Myocyte (in vitro differentiated cells): ENCODE measurements at places on chromosomes 5 and 9. TPM values are rescaled to one million over a fixed set of nuclear protein-coding genes. Genes with fewer than 3 reads are reported as not detected.

KCNIP1 gene
- 0.10 TPM in 1 of 2 replicates, not detected in the other for total RNA-seq

CORO2A gene
- 0.16 and 0.78 TPM in 2 replicates for total RNA-seq

PCDHGA5 gene
- 1.7 and 2.2 TPM in 2 replicates for total RNA-seq

XPA gene
- 6.6 and 12.2 TPM in 2 replicates for total RNA-seq

RNF180 gene
- 3.6 and 5.8 TPM in 2 replicates for total RNA-seq

GRCh38 chr5:60505373-60506171, 194.4 kb downstream of the DEPDC1B start:
- DNase-seq, result no peak

DNA sequence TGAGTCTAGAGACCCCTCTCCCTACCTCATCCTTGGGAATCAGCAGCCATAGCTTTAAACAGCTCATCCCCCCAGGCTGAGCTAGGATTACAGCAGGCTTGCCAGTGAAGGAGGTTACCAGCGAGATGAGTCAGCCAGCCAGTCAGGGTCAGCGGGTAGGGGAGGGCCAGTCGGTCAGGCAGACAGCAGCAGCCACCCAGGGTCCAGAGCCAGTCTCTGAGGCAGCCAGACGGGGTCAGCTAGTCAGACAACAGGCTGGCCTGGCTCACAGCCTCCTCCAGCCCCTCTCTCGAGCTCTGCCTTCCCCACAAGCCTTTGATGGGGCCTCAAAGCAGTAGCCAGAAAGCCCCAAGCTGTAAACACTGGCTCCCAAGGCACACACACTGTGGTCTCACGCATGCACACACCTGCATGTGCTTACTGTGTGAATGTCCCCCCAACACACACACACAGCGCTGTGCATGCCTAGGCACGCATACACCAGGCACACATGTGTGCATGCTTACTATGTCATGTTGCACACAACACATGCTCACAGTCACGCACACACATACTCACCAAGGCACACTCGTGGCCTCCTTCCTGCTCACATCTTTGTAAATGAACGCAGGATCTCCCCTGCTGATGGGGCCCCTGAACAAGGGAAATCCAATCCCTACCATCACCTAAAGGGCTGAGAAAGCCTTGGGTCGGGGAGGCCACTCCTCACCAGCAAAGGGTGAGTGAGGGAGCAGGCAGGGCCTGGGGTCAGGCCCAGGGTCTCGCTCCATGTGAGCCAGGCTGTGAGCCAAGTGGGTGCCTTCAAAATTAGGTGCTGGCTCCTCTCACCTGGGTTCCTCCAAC, 28.2 kb upstream of the CPLX2 start:
- peak; percentile 78 for DNase-seq

- DNase-seq, result no peak
These were observed 43.1 kb downstream of the BASP1 start for GRCh38 chr5:17260549-17260948.

- no peak for DNase-seq
These were observed 141.7 kb downstream of the SPOCK1 start for GRCh38 chr5:137357436-137357835.

DNA sequence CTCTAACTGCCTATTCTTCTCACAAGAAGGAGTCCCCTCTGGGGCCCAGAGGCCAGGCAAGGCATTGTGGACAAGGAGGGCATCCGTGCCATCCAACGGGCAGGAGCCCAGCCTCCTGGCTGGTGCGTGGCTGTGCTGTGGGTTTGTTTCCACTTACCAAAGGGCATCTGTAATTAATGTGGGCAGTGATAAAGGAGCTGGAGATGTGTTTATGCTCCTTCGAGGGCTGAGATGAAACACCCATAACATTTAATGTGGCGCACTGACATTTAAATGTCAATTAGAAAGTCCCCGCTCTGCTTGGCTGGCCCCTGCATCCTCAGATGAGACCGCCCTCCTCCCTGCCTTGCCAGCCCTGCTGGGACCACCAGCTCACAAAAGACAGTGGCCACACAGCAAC, 57.1 kb downstream of the KCNIP1 start:
- DNase-seq, result no peak

GRCh38 chr9:97487861-97488260, 13.6 kb upstream of the TMOD1 start:
- no peak for DNase-seq

- no peak for DNase-seq
These were observed 86.4 kb downstream of the MSX2 start for GRCh38 chr5:174810796-174811195.

GRCh38 chr9:87644659-87645058, 81.3 kb upstream of the CTSL start:
- DNase-seq, result no peak

DNA sequence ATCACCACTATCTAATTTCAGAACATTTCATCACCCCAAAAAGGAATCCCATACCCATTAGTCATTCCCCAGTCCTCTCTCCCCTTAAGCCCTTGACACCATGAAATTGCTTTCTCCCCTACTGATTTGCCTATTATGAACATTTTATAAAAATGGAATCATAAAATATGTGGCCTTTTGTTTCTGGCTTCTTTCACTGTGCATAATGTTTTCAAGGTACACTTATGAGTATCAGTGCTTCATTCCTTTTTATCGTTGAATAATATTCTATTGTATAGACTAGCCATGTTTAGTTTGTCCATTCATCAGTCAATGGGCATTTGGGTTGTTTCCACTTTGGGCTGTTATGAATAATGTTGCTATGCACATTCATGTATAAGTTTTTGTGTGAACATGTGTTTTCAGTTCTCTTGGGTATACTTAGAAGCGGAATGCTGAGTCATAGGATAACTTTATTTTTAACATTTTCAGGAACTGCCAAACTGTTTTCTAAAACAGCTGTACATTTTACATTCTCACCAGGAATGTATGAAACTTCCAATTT, 40.4 kb upstream of the FGF1 start:
- DNase-seq, result peak; percentile 71

DNA sequence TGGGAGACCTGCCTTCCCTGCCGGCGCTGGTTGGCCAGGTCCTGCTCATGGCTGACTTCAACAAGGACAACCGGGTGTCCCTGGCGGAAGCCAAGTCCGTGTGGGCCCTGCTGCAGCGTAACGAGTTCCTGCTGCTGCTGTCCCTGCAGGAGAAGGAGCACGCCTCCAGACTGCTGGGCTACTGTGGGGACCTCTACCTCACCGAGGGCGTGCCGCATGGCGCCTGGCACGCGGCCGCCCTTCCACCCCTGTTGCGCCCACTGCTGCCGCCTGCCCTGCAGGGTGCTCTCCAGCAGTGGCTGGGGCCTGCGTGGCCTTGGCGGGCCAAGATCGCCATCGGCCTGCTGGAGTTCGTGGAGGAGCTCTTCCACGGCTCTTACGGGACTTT, 10.6 kb downstream of the DIPK1B start:
- no peak for DNase-seq

GRCh38 chr9:128921881-128922763, 1.3 kb downstream of the PHYHD1 start:
- peak; percentile 71 for DNase-seq

GRCh38 chr9:84718476-84718875, 48.9 kb downstream of the NTRK2 start:
- DNase-seq, result no peak
